ENCODE measurements at places on chromosomes 11 and 22. TPM values are rescaled to one million over a fixed set of nuclear protein-coding genes. Genes with fewer than 3 reads are reported as not detected.

GRCh38 chr22:49368976-49369725, 458.5 kb downstream of the BRD1 start:
- no peak overlapping the region for H3K27ac ChIP-seq
- peaks cover 3% of the 10 kb centered on the region for H3K27me3 ChIP-seq
- no peaks in the 10 kb centered on the region for H3K36me3 ChIP-seq
- H3K4me3 ChIP-seq, result no peak overlapping the region

DNA sequence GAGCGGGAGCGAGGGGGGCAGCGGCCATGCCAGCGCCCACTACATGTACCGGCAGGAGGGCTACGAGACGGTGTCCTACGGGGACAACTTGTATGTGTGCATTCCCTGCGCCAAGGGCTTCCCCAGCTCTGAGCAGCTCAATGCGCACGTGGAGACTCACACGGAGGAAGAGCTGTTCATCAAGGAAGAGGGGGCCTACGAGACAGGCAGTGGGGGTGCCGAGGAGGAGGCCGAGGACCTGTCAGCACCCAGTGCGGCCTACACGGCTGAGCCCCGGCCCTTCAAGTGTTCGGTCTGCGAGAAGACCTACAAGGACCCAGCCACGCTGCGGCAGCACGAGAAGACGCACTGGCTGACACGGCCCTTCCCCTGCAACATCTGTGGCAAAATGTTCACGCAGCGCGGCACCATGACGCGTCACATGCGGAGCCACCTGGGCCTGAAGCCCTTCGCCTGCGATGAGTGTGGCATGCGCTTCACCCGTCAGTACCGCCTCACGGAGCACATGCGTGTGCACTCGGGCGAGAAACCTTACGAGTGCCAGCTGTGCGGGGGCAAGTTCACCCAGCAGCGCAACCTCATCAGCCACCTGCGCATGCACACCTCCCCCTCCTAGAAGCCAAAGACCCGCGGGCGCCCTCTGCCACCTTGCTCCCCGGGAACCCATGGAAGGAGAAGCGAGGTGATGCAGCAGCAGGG, 20.9 kb upstream of the TMEM191C start:
- no peaks in the 10 kb centered on the region for H3K36me3 ChIP-seq
- no peak overlapping the region for H3K27ac ChIP-seq
- no peaks in the 10 kb centered on the region for H3K27me3 ChIP-seq
- no peak for DNase-seq

DNA sequence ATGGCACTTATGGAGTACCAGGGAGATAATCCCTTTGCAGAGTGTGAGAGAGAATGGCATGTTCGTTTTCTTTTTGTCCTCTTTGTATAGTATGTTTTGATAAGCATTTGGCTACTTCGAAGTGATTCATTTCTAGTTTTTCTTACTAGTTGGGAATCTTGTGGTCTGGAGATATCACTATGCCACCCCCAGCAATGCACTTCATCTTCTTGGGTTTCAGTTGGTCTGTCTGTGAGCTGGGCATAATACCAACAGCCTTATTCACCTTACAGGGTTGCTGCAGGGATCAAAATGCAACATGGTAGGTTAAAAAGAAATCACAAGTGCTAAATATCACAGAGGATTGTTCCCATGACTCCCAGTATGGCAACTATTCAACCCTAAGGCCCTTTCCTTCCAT, 387.8 kb upstream of the CADM1 start:
- H3K27me3 ChIP-seq, result no peaks in the 10 kb centered on the region
- no peak overlapping the region for H3K4me3 ChIP-seq
- no peaks in the 10 kb centered on the region for H3K4me1 ChIP-seq
- H3K36me3 ChIP-seq, result no peaks in the 10 kb centered on the region
- no peak overlapping the region for H3K27ac ChIP-seq

DNA sequence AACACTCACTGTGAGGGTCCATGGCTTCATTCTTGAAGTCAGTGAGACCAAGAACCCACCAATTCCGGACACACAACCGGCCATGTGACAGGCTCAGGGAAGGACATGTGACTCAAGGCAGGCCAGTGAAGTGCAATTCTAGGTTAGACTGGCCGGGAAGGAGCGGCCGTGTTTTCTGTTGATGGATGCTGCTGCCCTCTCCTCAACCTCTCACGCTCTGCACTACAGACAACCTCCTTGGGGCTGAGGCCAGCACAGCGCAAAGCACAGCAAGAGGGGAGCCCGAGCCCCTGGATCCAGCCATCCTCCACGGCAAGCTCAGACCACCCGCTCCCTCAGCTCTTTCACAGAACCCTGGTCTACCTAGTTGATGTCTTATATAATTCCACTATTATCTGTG, 2.8 kb downstream of the NUDT8 start:
- no peak overlapping the region for H3K4me3 ChIP-seq
- H3K27me3 ChIP-seq, result peaks cover 2% of the 10 kb centered on the region
- no peaks in the 10 kb centered on the region for H3K36me3 ChIP-seq
- H3K4me1 ChIP-seq, result peaks cover 16% of the 10 kb centered on the region
- DNase-seq, result no peak

DNA sequence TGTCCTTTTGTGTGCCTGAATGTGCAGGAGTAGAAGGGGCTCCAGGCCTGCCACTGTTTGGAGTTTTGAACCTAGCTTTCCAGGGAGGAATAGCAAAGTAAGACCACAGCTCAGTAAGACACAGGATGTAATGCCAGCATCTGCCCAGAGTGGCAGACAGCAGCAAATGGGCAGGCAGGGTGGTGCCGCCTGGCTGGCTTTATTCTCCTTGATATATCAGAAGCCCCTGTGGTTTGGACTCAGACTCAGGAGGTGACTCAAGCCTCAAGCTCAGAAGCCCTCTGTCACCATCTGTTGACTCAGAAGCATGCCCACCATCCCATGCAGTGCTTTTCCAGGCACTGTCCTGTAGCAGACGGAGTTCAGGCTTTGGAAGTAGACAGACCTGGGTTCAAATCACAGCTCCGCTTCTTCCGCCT, 72.7 kb upstream of the TTC12 start:
- peaks cover 13% of the 10 kb centered on the region for H3K4me1 ChIP-seq
- H3K4me3 ChIP-seq, result no peak overlapping the region
- no peak overlapping the region for H3K27ac ChIP-seq
- peaks cover 49% of the 10 kb centered on the region for H3K27me3 ChIP-seq
- H3K36me3 ChIP-seq, result no peaks in the 10 kb centered on the region

DNA sequence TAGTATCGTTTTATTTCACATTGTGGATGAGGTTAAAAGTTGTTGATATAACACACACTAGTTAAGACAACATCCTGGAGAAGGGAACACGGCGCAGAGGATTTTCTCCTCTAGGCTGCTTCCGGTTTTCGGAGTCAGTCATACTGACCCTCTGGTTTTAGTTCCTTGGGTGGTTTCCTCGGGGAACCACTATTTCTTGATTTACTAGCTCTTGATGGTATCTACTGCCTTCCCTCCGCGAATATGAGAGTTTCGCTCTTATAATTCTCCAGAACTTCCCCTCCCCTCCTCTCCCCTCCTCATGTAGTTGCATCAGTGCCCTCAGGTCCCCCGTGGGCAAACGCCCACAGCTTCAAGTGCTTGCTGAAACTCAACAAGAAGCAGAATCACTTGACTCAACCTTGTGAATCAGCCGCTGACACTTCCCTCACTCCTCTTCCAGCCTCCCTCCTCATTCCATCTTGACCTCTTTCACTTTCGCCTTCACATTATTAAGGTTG, 15.9 kb upstream of the APOBEC3A start:
- DNase-seq, result no peak
- H3K4me3 ChIP-seq, result peak overlapping the region; percentile 82
- H3K27ac ChIP-seq, result peak overlapping the region; percentile 79
- peaks cover 27% of the 10 kb centered on the region for H3K4me1 ChIP-seq
- peaks cover 35% of the 10 kb centered on the region for H3K27me3 ChIP-seq
- H3K36me3 ChIP-seq, result no peaks in the 10 kb centered on the region

DNA sequence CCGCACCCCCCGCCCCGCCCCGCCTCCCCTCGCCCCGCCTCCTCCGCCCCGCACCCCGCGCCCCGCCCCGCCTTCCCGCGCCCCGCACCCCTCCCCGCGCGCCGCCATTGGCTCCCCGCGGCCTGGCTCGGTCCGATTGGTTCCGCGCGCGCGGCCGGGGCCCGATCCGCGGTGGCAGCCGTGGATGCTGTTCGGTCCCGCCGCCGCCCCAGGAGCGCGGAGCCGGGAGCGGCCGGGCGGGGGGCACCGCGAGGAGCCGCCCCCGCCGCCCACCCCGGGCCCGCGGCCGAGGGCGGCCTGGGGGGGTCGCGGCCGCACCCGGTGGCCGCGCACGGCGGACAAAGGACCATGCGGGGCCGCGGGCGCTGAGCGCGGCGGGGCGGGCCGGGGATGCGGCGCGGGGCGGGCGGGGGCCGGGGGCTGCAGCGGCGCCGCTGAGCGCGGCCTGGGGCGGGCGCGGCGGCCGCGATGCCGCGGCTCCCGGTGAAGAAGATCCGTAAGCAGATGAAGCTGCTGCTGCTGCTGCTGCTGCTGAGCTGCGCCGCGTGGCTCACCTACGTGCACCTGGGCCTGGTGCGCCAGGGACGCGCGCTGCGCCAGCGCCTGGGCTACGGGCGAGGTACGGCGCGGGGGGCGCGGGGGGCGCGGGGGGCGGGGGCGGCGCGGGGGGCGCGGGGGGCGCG, at the start of gene B4GALNT4:
Gene B4GALNT4 (plus strand): TSS at position 164 of the 683 bp plus-strand sequence. CDS start 305 bp downstream, at position 469.
- H3K36me3 ChIP-seq, result no peaks in the 10 kb centered on the region
- H3K27me3 ChIP-seq, result peaks cover 40% of the 10 kb centered on the region
- peaks cover 10% of the 10 kb centered on the region for H3K4me1 ChIP-seq
- DNase-seq, result no peak
- H3K4me3 ChIP-seq, result peak within 1 kb of the TSS; percentile 59

DNA sequence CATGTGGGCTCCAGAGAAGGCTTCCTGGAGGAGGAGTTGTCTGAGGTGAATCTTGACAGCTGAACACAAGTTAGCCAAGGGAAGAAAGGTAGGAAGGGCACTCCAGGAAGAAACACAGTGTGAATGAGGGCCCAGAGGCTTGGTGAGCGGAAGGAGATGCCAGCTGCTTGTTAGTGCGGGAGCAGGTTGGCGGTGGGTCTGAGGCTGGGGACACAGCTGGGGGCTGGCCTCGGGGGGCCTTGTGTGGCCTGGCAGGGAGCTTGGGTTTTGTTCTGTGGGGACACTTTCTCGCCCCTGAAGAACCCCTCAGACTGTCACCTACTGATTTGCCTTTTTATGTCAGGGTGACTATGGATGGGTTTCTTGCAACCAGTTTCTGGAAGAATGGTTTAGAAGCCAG, 160.0 kb downstream of the ST3GAL4 start:
- DNase-seq, result no peak
- H3K4me3 ChIP-seq, result no peak overlapping the region
- H3K4me1 ChIP-seq, result peaks cover 2% of the 10 kb centered on the region
- peaks cover 3% of the 10 kb centered on the region for H3K27me3 ChIP-seq
- no peaks in the 10 kb centered on the region for H3K36me3 ChIP-seq

DNA sequence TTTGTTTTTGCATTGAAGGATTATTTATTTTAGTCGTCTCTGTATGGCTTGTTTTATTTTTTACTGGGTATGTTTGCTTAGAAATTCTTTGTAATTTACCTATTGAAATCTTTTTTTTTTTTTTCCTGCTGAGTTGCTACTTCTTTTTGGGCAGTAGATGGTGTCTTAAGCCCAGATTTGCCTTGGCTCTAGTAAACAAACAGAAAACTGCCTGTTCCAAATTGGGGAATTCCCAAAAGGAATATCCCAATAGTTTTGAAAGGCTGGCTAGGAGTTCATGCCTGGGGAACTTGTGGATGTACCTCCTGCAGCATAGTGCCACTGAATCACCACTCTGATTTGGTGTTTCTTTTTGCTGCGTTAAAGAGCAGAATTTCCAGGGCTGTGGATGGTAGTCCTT, 17.7 kb downstream of the PAMR1 start:
- H3K27ac ChIP-seq, result no peak overlapping the region
- no peak overlapping the region for H3K4me3 ChIP-seq
- peaks cover 4% of the 10 kb centered on the region for H3K4me1 ChIP-seq
- peaks cover 18% of the 10 kb centered on the region for H3K27me3 ChIP-seq
- no peaks in the 10 kb centered on the region for H3K36me3 ChIP-seq

DNA sequence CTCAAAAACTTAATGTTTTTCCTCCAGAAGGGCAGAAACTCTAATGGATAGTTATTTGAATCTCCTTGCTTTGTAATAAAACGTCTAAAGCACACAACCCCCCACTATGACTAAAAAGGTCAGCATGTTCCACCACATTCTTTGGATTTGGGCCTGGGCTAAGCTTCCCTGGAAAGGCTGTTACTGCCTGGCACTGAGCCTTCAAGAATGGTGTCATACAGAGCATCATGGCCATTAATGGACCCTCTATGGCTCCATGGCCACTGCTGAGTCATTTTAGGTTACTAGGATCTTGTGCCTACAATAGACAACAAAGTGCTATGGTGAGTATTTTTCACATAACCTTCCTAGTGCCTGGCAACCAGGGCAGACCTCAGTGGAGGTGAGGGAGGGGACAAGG, 242.6 kb upstream of the FAT3 start:
- no peaks in the 10 kb centered on the region for H3K36me3 ChIP-seq
- DNase-seq, result no peak
- no peaks in the 10 kb centered on the region for H3K27me3 ChIP-seq
- H3K4me1 ChIP-seq, result no peaks in the 10 kb centered on the region

GRCh38 chr11:69104856-69105395, 50.8 kb upstream of the SMIM38 start:
- peaks cover 4% of the 10 kb centered on the region for H3K4me1 ChIP-seq
- DNase-seq, result no peak
- H3K27ac ChIP-seq, result no peak overlapping the region
- H3K4me3 ChIP-seq, result no peak overlapping the region

DNA sequence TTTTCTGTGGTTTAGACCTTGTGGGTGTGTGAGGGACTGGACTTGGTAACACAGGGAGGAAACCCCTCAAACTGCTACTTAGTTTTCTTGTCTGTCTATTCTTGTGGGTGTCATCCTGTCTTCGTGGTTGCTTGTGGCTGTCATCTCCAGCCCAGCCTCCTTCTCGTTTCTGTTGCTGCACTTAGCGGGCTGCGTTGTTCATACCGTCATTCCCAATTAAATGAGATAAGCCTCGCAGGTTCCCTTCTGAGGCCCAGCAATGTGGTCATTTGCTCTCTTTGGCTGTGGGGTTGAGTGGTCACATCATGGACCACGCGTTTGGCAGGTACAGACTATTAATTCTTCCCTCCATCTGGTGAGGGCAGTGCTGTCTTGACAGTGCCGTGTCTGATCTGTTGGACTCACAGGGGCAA, 18.8 kb downstream of the PANX1 start:
- H3K27me3 ChIP-seq, result no peaks in the 10 kb centered on the region
- H3K27ac ChIP-seq, result no peak overlapping the region
- DNase-seq, result no peak
- H3K36me3 ChIP-seq, result peaks cover 3% of the 10 kb centered on the region

- peaks cover 21% of the 10 kb centered on the region for H3K36me3 ChIP-seq
- H3K27ac ChIP-seq, result peak overlapping the region; percentile 95
- peaks cover 13% of the 10 kb centered on the region for H3K27me3 ChIP-seq
- peak overlapping the region; percentile 98 for H3K4me3 ChIP-seq
These were observed 648 bp downstream of the PAFAH1B2 start for GRCh38 chr11:117144477-117145392.

DNA sequence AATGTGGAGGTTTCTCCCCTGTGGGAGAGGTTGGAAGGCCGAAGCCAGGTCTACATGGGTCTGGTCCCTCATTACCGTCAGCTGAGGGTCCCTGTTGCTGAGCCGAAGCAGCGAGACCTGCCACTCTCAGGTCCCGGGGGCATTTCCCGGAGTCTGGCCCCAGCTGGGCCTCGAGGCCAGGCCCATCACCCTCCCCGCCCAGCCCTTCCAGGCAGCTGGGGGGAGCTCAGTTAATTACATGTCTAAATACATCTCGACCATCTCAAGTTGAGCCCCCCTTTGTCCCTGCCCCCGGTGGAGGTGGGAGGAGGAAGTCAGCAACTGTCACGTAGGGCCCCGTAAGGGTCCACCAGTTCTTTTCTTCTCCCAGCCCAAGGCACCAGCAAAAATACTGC, 3.6 kb downstream of the CDKN1C start:
- no peak for DNase-seq
- peaks cover 2% of the 10 kb centered on the region for H3K4me1 ChIP-seq
- H3K27ac ChIP-seq, result no peak overlapping the region
- peaks cover 23% of the 10 kb centered on the region for H3K27me3 ChIP-seq

CABP4 gene
- total RNA-seq, result 2.8 TPM

OR52I2 gene
- not detected for total RNA-seq

LRRC74B gene
- not detected for total RNA-seq

GAL3ST3 gene
- 0.14 TPM for total RNA-seq

CXCR5 gene
- 2.2 TPM for total RNA-seq

RNF141 gene
- total RNA-seq, result 13.8 TPM
